Activated T-cell treated with anti-CD3 and anti-CD28 coated beads for 4 hours (primary cell): ENCODE measurements at places on chromosomes 3 and 15.

DNA sequence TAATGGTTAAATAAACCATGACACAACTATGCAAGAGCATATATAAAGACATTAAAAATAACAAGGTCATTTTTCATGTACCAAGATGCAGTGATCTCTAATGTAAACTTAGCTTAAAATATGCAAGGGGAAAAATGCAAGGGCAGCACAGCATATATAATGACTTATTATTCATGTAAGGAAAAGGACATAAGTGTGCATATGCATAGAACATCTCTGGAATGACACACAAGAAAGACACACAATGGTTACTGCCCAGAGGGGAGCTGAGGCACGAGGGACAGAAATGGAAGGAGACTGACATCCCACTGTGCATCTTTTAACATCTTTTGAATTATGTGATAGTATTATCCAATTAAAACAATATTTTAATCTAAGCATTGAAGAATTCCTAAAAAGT lies 79.0 kb downstream of the FHIT start:
- no peak for DNase-seq

DNA sequence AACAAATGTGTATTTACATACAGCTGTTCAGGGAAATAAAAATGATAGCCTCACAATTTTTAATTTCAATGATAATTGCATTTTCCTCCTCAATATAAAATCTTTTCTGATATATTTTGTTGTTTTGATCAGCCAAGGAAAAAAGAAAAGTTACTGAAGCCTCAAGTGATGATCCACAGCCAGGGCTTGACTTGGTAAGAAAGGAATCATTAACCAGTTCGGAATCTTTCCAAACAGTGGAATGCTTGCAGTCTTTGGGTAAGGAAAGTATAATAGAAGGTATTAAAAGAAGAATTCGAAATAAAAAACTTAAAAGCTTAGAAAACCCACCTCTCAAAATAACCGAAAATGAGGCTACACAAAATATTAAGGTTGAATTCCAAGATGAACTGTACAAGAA lies 1.0 kb downstream of the TOPAZ1 start:
- no peak for DNase-seq

- DNase-seq, result no peak
Measured at GRCh38 chr3:172609750-172610149, 86.5 kb upstream of the TNFSF10 start.

DNA sequence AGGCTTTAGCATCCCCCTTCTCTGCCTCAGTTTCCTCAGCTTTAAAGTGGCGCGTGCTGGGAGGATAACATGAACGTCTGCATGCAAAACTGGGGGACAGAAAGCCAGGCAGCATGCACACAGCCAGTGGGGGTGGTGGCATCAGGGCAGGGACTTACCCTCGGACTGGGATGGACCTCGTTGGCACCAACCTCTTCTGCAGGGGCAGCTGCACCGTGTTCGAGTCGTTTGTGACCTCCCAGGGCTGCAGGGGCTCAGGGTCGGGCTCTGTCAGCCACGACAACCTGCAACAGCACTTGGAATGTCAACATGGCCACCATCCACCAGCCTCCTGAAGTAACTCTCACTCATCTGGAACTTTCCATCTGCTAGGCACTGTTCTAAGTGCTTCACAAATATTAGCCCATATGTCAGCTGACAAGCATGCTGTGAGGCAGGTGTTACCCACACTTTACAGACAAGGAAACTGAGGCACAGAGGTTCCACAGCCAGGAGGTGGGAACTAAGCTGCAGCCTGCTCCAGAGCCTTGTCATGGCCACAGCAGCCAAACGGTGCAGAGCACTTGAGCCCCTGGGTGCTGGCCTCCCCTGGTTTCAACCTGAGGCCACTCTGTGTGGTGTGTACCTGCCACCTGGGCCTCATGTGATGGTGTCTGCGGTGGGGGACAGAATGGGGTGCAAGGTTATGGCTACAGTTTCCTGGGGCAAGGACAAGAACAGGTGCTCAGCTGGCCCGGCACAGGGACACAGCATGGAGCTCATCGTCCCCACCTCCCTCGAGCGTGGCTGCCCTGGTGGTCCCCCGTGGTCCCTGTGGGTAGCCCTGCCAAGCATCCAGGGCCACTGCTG lies 6.7 kb downstream of the C3orf22 start:
- DNase-seq, result no peak

GRCh38 chr15:100959066-100960050 lies 40.2 kb downstream of the LRRK1 start:
- DNase-seq, result no peak

DNA sequence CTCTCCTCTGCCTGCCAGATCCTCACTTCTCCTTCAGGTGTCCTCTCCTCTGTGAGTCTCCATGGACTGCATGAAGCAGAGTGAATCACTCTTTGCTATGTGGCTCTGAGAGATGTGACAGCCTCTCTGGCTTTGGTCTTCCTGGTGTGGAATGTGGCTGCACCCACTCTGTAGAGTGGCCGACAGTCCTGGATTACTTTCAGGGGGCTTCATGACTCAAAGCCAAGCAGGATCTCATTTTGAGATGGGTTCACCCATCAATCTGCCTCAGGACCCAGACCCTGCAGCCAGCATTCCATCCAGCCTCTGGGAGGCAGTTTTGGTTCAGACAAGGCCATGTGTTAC lies 221.9 kb upstream of the LYSMD4 start:
- DNase-seq, result no peak

DNA sequence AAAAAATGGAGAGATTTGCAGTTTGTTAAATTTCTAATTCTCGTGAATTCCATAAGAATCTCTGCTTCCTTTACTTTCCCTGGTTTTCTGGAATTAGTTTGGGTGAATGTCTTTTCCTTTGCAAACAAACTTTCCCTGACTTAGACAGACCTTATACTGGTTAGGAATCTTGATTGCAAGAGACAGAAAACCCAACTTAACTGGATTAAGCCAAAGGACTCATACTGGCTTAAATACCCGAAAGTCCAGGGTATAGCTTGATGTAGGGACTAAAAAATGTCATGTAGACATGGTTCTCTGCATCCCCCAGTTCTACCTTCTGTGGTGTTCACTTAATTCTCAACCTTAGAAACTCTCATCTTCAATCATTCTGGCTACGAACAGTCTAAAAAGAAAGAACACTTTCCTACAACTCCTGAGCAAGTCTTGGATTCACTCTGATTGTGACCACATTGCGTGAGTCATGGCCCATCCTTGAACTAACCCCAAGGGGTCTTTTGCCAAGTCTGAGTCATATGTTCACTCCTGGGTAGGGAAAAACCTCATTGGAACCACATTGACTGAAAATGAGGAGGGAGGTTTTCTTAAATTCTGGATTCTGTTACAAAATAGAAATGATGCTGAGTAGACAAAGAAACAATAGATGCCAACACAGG lies 136.0 kb upstream of the DAZL start:
- no peak for DNase-seq
